ENCODE measurements at places on chromosomes 2 and 18.

DNA sequence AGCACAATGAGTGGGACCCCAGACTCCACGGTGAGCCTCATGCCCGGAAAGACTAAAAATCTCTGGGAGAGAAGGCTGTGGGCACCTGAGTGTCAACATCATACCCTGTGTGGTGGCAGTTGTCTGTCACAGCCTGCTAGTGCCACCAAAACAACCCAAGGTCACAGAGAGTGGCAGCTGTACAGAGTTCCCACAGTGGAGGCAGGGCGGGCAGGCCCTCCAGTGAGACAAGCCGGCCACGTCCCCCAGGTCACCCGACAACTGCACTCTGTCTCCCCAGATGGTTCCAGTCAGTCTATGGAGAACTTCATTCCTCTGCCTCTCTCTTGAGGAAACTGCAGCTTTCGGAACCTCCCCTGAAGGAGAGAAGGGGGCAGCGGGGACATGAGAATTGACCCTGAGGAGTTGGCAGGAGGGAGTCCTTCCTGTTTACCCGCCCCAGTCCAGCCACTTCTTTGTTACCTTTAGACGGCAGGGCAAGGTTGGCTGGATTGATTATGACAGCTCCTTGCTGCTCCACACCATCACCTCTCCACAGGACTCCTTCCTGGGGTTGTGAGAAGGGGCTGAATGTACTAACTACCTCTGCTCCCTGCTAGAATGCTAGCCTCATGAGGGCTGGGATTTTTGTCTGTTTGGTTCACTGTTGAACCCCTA, 11.3 kb upstream of the FIGLA start:
- no peak for DNase-seq

GRCh38 chr2:24164416-24164973, 10.4 kb upstream of the FAM228A start:
- no peak for DNase-seq

DNA sequence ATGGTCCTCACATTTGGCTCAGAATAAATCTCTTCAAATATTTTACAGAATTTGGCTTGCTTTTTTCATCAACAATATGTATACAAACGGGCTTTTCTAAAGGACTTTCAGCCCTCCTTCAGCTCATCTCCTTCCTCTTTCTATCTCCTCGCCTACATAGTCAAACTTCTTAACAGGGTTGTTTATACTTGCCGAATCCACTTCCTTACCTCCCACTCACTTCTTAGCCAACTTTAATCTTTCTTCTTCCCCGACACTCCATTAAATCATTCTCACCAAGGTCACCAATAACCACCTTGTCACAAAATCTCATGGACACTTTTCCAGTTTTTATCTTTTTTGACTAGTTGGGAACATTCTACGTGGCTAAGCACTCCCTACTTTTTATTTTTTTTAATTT, 325.2 kb downstream of the PLCL1 start:
- no peak for DNase-seq

DNA sequence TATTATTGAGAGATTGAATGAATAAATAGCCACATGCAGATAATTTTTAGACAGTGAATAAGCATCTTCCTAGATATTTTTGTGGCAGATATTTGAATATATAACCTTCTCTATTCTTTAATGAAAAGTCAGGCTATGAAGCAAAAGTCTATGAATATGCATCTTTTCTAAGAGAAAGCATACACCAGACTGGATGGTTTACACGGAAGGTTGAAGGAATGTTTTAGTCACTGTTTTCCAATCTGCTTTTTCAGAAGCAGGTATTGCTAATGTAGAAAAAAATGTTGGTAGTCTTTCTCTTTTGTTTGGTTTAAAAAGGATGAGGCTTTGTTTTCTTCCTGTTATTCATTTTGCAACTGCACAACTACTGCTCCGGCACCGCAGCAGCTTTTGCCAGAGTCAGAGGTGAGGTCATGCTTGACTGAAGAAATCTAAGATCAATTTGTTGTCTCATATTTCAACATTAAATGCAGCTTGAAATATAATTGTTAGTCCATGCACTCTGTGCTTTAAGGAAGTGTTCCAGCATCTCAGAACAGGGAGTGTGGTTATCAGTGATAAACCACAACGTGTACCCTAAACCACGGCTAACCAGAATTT, 1540.8 kb upstream of the PIK3C3 start:
- DNase-seq = peak; percentile 48

GRCh38 chr2:196875414-196875813, 51.1 kb downstream of the PGAP1 start:
- no peak for DNase-seq

- DNase-seq = no peak
Observed at GRCh38 chr2:37653805-37654378, 17.6 kb downstream of the CDC42EP3 start.

DNA sequence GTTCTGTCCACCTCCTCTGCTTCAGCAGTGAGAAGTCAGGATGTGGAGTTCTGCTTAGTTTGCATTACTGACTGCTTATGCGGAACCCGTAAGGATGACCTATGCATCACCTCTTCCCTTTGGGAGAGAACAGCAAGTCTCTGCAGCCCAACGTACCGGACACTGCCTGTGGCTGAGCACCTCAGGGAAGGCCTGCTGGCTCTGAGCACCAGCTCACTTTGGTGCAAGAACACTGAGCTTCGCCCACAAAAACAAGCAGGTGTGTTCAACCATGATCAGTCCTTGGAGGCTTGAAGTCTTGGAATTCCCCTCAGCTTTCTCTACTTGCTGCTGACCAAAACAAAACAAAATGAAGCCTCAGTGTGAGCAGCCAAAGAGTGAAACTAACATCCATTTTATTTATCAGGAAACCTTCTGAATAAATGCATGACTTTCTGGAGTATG, 52.7 kb upstream of the NCK2 start:
- DNase-seq = no peak

DNA sequence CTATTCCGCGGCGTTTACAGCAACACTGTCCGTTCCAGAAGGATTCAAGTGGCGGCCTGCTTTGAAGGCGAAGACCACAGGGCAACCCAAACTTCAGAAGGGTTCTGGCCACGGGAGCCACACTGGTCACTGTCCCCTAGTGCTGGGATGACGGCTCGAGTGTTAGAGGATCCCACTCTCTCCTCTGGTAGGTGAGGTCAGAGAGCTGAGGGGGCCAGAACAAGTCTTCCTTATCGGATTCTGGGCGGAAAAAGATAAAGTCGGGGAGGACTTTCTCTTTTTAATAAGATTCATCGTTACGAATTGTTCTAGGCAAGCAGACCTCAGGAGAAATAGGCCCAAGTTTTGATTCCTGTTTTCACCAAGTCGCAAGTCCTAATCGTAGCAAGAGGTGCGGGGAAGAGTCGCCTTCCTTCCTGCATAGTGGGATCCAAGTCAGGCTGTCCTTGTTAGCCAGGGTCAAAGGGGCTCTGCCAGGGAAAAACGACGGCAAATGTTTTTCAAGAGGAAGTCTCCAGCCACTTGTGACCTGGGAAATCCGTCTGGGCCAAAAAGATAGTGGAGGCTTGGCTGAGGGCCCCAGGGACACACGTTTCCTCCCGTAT, 864 bp upstream of the MYL12A start:
- no peak for DNase-seq

DNA sequence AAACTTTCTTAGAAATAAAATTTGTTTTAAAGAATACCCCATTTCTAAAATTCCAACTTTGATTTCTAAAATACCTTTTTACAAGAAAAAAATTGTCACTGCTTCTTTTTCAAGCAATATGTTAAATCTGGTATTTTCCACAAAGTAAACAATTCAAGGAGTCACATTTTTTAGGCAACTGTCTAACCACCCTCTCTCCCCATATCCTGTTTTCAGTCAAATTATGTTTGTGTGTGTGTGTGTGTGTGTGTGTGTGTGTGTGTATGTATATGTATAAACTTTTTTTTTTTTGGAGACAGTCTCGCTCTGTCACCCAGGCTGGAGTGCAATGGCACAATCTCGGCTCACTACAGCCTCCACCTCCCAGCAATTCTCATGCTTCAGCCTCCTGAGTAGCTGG, 59.3 kb downstream of the ADNP2 start:
- DNase-seq = no peak

GRCh38 chr2:197130318-197130717, 180.3 kb downstream of the ANKRD44 start:
- no peak for DNase-seq

GRCh38 chr2:9333591-9334171, 89.6 kb downstream of the ITGB1BP1 start:
- DNase-seq = peak; percentile 55

- DNase-seq = no peak
Observed at GRCh38 chr2:55111230-55111569, 60.9 kb upstream of the RTN4 start.

DNA sequence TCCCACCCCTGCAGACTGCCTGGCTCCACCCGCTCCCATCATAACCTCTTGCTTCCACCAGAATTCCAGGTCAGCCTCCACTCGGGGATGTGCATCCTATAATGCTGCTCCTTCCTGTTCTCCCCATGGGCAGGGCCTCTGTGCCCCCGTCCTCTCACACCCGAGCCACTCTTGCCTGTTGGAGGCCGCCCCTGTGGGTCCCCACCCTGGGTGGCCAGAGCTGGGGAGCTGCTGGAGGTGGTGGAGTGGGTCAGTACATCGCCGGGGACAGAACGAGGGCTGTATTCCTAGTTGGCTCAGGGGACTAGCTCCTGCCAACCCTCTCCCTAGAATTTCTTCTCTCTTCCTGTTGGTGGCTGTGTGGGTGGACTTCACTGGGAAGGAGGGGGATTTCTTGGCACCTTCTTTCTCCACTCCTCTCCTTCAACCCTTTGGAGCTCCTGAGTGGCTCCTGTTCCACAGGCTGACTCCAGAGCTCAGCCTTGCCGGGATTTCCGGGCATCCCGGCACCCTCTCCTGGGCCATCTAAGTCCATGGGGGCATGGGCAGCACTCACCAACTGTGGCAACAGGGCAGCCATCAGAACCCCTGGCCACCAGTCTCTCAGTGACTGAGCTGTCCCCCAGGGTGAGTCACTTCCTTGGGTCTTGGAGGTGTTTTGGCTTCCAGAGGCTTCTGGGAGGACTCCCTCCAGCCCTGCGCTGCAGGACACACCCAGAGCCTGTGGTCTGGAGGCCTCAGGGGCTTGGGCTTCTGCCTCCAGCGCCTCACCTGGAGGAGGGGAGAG, 88.2 kb upstream of the MCFD2 start:
- no peak for DNase-seq

DNA sequence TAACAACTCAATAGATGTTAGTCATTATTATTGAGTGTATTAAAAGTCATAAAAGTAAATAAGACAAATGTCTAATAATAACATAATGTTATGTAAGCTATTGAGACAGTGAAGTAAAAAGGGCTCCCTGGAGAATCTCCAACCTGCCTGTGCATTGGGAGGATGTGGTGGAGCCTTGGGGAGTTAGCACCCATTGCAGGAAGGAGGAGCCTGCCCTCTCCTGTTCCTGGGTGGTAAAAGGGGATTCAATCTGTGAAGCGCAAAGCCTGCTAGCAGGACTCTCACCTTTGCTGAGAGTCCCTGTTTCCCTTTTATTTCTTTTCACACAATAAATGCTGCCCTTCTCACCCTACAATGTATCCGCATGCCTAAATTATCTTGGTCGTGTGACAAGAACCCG, 206.1 kb downstream of the RAB3GAP1 start:
- no peak for DNase-seq

DNA sequence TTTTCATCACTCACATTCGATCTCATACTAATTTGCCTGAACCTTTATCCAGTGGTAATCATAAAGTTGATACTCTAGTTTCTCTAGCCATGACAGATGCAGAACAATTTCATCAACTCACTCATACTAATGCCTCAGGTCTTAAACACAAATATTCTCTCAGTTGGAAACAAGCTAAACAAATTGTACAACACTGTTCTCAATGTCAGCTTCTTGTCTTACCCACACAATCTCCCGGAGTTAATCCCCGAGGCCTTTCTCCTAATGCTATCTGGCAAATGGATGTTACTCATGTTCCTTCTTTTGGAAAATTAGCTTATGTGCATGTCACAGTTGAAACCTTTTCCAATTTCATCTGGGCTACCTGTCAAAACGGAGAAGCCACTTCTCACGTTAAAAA, 11.5 kb upstream of the CNOT11 start:
- no peak for DNase-seq

DNA sequence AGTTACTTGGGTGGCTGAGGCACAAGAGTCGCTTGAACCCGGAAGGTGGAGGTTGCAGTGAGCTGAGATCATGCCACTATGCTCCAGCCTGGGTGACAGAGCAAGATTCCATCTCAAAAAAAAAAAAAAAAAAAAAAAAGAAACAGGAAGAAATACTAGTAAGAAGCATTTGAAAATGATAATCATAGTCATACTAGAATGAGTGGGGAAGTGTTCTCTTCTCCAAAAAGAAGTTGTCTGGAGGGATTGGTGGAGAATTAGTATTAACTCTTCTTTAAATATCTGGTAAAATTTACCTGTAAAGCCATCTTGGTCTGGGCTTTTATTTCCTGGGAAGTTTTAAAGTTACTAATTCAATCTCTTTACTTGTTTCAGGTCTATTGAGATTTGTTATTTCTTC, 131.8 kb downstream of the FAM210A start:
- DNase-seq = no peak

DNA sequence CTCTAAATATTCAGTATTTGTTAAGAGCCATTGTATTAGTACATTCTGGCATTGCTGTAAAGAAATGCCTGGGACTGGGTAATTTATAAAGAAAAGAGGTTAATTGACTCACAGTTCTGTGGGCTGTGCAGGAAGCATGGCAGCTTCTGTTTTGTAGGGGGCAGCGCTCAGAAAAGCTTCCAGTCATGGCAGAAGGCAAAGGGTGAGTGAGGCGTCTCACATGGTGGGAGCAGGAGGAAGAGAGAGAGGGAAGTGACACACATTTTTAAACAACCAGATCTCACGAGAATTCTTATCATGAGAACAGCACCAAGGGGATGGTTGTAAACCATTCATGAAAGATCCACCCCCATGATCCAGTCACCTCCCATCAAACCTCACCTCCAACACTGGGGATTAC, 13.8 kb upstream of the CCDC102B start:
- DNase-seq = no peak

DNA sequence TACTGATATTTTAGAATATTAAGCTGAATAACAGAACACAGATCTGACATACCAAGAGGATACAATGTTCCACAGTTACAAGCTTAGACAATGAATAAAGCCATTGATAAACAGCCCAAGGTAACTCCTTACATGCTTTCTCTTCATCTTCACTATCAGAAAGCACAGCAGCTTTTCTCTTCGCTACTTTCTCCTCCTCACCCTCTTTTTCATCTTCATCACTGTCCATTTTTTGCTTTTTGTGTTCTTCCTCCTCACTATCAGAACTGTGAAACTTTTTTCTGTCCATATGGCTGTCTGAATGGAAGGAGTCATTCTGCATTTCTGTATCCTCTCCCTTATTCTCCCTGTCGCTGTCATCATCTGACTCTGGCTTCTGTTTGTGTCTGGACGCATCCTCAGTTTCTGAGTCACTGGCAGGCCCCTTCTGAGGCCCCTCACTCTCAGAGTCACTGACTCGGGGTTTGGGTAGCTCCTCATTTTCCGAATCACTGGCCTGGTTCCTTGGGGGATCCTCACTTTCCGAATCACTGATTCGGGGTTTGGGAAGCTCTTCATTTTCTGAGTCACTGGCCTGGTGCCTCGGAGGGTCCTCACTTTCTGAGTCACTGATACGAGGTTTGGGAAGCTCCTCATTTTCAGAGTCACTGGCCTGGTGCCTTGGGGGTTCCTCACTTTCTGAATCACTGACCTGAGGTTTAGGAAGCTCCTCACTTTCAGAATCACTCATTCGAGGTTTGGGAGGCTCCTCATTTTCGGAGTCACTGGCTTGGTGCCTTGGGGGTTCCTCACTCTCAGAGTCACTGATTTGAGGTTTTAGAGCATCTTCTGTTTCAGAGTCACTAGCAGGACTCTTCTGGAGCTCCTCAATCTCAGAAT, 21.5 kb downstream of the IWS1 start:
- no peak for DNase-seq

- peak; percentile 50 for DNase-seq
Observed at GRCh38 chr2:173354582-173355131, at the start of gene CDCA7. TSS of gene CDCA7 (plus strand) at chr2:173354872. CDS start at chr2:173354964, 92 bp downstream.

GRCh38 chr2:141529659-141530058, 601.2 kb downstream of the LRP1B start:
- DNase-seq = no peak
